Fibroblast of skin of right biceps (primary cell): ENCODE measurements at places on chromosomes 4 and X.

- no peak for DNase-seq
These were observed 37.1 kb upstream of the TLR2 start for GRCh38 chr4:153646978-153647377.

DNA sequence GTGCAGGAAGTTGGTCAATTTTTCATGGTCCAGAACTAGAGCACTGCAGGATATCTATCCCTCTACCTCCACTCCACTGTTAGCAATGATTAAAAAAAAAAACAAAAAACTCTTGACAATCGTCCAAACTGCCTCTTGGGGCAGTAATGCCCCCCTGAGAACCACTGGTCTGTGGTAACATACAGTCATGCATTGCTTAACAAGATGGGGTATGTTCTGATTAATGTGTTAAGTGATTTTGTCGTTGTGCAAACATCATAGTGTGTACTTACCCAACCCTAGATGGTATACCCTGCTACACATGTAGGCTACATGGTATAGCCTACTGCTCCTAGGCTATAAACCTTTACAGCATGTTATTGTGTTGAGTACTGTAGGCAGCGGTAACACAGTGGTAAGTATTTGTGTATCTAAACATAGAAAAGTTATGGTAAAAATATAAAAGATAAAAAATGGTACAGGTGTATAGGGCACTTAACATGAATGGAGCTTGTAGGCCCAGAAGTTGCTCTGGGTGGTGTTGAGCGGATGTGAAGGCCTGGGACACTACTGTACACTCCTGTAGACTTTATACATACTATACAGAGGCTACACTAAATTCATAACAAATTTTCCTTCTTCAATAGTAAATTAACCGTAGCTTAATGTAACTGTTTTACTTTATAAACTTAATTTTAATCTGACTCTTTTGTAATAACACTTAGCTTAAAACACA lies 34.1 kb downstream of the ART3 start:
- DNase-seq, result peak; percentile 30

DNA sequence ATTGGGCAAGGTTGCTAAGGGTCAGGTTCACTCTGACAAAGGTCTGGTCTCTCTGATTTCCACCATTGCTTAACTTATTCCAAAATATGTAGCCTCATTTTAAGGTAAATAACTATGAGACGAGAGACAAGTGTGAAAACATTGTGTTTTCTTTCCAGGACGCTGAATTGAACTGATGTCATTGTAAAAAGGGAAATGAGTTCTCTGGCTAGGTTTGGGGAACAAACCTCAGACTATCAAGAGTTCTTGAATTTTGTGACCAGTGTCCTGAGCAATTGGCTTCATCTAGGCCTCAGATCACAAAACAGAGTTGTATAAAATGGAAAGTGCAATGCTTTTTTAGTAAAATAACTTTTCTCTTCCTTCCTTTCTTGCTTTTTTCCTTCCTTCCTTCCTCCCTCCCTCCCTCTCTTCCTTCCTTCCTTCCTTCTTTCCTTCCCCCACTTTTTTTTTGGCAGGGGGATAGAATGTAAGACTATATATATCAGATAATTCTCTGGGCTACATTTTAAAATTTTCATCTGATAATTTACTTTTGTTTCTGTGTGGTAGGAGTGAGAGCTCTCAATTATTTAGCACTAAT lies 30.8 kb upstream of the CXCL8 start:
- no peak for DNase-seq

DNA sequence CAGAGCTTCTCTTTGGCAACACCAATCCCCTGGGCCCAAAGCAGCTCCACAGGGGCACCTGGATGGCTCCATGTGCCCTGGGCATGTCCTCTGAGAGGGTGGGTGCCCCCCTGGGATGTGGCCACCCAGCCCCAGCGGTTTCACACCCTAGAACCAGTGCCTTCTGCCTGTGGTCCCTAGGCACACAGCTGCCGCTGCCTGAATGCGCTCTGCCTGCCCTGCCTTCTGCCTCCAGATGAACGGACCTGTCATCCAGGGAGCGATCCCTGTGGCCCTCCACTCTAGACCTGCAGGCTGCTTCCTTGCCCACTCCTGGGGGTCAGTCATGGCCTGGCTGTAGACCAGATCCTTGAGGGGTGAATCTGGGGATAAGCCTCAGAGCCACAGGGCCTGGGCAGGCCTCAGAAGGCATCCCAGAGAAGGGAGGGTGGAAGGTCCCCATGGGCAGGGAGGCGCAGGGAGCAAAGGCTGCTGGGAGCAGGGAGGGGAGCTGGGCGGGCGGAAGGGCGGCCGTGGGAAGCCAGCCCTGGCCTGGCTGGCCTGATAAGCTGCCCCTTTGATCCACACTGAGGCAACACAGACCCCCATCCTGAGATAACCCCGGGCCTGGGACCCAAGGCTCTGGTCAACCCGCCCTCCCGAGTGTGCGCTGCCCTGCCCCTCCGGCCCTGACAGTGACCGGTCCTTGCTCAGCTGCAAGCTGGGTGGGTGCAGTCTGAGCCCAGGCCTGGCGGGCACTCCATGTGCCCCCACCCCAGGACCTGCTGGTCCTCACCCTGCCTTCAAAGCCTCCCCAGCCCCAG lies 8.1 kb upstream of the FGFR3 start:
- no peak for DNase-seq
